ENCODE measurements at places on chromosomes 12 and 14.

DNA sequence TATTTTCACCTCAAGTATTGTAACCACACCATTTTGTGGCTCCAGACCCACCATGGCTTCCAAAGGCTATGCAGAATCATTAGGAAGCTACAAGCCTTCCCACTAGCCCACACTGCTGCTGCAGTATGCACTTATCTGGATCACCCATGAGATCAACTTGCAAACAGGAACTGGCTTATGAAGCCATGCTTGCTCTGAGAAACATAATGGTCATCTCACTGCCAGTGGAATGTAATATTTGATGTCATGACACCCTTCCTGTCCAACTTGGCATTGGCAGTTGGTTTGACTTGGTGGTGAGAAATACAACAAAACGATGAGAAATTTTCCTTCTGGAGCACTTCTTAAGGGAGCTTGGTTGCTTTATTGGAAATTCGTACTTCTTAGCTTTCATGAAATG lies 69.3 kb upstream of the FRMD6 start:
- no peak for DNase-seq

DNA sequence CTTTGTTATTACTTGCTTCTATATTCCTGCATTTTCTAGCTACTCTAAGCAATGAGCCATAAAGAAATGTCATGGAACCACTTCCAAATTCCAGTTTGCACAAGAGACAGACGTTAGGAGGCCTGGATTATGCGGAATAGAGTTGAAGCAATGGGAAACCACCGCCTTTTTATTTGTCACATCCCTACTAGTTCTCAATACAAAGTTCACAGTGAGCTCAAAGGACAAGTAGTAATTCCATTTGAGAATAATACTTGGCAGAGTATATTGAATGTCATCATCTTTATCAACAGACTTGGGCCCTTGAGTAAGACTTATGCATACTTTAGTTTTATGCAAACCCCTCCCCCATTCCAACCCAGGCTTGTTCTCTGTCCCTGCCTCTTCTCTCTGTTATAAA lies 3.7 kb upstream of the SLC15A5 start:
- DNase-seq = no peak

DNA sequence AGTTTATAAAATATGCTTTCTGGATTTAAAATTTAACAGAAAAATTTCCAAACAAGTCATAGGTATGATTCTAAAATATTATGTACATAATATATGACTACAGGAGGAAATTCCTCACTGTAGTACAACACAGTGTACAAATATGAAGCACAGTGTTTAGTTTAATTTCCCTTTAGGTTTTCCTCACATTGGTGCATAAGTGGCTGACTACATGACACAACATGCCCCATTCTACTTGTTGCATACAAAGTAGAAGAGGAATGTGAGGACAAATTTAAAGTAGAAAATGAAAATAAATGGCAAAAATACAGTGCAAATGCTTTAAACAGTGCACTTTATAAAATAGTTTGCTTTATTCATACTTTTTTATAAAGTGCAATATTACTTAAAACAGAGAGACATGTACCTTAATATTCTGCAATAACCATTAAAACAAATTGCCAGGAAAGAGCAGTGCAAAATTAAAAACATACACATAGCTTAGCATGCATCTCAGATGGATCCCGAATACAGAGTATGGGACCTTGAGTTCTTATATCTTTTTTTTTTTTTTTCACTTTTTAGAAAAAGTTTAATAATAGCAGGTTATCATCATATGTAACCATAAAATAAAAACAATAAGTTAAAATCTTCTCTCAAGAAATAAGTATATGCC lies 54.8 kb upstream of the TTC7B start:
- no peak for DNase-seq

- DNase-seq = no peak
Observed at GRCh38 chr12:95674163-95674562, 116.4 kb downstream of the NTN4 start.

- no peak for DNase-seq
Observed at GRCh38 chr12:1629338-1630132, 504 bp downstream of the WNT5B start.

DNA sequence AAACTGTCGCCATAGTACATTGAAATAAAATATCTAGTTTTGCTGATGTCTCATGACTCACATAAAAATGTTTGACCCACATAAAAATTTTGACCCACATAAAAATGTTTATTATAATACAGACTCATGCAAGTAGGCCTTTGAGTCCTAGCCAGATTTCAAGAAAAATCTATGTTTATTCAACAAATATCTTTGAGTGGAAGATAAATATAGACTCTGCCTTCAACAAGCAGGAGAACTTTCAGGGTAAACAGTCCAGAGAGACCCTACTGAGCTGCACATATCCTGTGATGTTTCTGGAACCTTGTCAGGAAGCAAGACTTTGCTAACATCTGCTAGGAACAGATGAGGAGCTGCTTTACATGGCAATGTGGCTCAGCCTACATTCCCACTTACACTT lies 283.1 kb downstream of the MDGA2 start:
- no peak for DNase-seq

DNA sequence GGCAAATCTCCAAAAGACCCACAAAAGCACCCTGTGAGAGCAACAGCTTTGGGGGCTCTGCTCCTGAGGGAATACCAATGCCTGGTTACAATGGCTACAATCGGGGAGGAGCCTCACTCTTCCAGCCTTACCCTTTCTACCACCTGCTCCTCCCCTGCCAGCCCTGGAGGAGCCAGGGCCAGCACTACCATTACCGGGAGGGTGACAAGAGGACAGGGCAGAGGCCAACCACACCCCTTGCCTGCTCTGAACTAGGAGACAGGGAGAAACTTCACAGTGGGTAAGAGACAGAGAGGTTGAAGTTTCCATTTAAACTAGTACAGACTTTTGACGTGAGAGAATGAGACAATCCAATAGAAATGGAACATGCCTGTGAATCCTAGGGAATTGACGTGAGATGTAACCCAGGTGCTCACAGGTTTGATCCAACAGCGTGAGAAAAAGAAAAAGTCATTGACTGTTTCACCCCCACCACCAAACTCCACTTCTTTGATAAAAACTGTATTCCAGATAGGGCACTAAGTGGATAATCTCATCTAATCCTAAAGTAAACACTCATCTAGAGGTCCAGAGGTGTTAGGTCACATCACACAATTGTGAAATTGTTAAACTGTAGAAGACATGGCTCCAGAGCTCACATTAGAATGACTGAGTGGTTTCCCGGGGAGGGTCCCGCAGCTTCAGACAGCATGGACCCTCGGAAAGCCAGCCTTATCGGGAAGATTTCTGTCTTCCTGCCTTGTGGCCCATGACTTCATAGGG lies 8.4 kb upstream of the TC2N start:
- no peak for DNase-seq

DNA sequence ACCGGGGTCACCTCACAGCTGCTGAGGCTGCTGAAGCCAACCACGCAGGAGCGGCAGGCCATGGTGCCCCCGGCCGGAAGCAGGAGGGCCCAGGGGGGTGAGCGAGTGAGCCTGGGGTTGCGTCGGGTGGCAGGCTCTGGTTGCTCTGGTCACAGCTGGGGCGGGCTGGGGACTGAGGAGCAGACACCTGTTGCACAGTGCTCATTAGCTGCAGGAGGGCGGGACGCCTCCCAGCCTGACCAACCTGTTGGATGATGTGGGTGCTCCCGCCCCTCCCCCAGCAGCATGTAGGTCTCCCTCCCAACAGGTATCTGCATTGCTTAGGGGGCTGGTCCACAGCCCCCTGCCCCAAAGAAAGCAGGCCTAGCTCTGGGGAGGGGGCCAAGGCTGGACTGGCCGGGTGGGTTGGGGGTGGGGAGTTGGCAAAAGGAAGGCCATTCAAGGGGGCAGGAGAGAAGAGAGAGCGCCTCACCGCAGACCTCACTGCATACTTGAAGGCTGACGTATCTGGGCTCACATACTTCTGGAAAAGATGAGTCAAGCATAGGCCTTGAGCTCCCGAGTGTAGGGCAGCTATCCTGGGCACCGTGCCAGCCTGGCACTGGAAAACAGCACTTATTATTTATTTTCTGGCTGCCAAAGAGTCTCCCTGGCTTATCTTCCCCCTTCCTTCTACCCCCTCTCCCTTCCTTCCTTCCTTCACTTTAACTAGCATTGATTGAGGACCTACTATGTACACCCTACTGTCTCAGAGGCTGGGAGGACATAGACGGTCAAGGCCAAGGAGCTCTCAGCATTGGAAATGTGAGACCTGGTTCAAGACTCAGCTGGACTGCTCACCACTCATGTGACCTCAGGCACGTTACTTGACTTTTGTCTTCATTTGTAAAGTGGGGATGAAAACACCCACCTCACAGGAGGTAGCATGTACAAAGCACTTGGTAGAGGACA lies at the start of gene KRT80:
KRT80 (minus strand) TSS at position 174 of the 951 bp plus-strand sequence; CDS start at position 62, 112 bp downstream.
- DNase-seq = peak; percentile 34

DNA sequence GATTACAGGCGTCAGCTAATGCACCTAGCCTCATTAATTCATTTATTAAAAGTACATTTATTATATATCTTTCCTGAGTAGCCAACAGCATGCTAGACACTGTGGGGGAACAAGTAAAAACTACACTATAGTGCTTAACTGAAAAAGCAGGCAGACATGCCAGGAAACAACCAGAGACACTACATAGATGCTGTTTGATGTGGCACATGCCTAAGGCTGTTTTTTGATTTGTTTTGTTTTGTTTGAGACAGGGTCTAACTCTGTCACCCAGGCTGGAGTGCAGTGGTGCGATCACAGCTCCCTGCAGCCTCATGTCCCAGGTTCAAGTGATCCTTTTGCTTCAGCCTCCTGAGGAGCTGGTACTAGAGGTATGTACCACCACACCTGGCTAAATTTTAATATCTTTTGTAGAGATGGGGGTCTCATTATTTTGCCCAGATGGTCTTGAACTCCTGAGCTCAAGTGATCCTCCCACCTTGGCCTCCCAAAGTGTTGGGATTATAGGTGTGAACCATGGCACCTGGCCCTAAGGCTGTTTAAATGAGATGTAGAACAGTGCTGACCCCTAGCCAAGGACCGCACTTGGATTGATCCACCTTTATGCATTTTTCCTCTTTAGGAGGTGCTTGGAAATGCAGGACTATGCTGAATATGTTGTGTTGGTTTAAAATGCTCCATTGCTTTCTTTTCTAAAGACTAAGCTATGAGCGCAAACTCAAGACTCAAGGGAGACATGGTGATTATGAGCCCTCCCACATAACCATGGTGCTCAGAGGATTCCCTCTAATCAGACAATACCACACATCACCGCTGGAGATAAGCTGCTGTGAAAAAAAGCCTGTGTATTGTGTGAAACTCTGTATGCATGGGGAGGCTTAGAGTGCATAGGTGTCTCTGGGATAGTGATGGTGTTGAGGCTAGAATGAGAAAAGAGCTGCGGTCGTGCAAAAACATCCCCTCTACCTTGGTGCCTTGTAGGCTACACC lies 10.5 kb upstream of the C14orf93 start:
- DNase-seq = no peak

- peak; percentile 76 for DNase-seq
Observed at GRCh38 chr12:11500188-11500860, 105.0 kb upstream of the PRB2 start.

- DNase-seq = no peak
Observed at GRCh38 chr14:52400846-52401245, 86.7 kb downstream of the PTGER2 start.

DNA sequence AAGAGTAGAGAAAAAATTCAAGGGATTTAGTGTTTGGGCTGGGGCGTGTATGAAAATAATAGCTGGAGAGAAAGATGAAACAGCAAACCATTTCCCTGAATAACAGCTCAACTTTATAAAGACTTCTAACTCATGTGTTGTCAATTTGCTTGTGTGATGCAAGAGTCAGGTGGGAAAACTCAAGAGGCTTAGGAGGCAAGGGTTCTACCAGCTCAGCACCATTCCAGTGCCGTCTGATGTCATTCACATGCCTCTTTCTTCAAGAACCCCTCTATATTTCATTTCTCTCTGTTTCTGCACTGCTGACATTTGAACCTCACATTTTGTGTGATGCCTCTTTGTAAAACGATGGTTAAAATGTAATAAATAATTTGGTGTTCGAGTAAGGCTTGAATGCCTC lies 192.2 kb downstream of the PRKD1 start:
- DNase-seq = no peak

GRCh38 chr12:6752167-6752920 lies 597 bp downstream of the MLF2 start:
- DNase-seq = peak; percentile 28

GRCh38 chr12:51862947-51863346 lies 14.4 kb upstream of the FIGNL2 start:
- no peak for DNase-seq

DNA sequence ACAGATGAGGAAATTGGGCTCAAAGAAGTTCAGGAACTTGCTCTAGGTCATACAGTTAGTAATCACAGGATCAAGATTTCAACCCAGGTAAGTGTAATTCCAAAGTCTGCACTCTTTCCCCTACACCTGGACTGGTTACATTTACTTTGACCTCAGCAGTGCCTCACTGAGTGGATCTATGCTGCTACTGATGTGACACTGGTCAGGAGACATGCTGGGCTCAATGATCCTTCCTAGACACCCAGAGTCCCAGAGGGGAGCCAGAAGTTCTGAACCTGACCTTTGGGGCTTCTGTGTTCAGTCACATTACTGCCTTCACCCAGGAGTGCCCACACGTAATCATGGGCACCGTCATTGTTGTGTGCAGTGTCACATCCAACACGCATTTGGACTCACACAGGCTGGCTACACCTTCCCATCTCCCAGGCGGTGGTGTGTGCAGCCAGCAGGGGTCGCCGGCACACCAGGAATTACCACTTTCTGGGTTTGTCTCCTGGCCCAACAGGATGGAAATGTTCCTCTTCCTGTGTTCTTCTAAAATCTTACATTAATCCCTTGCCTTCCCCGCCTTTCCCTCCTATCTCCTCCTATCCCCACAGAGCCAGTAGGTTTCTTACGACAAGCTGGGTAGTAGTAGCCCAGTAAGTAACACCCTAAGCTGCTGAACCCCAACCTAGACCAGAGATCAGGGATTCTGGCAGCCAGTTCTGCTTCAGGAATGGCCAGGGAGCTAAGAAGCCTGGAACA lies 25.6 kb downstream of the CALCOCO1 start:
- DNase-seq = peak; percentile 76

GRCh38 chr12:54222609-54223008 lies 33.8 kb upstream of the SMUG1 start:
- DNase-seq = no peak

DNA sequence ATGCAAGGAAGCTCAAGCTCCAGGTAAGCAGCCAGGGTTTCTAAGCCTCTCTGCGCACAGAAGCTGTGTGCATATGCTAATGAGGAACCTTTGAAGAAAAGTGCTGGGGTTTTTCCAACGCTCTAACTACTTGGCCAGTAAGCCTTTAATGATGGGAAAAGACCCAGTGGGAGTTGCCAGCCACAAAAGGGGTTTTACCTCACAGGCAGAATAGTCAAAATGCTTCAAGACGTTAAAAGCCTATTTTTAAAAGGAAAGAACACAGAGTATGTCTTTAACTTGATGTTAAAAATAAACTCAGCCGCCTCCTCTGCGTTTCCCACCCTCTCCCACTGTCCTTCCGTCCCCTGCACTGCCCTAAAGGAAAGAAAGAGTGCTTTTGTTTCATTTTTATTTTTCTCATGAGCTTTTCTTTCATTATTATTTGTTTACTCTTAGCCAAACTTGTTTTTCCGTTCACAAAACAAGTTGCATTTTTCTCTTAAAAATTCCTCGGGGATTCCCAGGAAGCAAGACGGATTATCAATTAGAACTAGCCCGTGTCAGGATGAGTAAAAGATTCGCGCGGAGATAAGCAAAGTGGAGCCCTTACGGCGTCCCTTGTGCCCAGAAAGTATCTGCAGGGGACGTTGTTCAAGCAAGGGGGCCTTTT lies 209.8 kb upstream of the NUDT4 start:
- DNase-seq = peak; percentile 43

- no peak for DNase-seq
Observed at GRCh38 chr14:42045383-42045782, 438.7 kb downstream of the LRFN5 start.

- DNase-seq = no peak
Observed at GRCh38 chr12:92416385-92416812, 270.8 kb upstream of the BTG1 start.
